Amniotic stem cell (primary cell): ENCODE measurements at places on chromosomes 13 and 19.
A peak's percentile ranks its signal among the peaks of the same experiment; 100 is the strongest.

DNA sequence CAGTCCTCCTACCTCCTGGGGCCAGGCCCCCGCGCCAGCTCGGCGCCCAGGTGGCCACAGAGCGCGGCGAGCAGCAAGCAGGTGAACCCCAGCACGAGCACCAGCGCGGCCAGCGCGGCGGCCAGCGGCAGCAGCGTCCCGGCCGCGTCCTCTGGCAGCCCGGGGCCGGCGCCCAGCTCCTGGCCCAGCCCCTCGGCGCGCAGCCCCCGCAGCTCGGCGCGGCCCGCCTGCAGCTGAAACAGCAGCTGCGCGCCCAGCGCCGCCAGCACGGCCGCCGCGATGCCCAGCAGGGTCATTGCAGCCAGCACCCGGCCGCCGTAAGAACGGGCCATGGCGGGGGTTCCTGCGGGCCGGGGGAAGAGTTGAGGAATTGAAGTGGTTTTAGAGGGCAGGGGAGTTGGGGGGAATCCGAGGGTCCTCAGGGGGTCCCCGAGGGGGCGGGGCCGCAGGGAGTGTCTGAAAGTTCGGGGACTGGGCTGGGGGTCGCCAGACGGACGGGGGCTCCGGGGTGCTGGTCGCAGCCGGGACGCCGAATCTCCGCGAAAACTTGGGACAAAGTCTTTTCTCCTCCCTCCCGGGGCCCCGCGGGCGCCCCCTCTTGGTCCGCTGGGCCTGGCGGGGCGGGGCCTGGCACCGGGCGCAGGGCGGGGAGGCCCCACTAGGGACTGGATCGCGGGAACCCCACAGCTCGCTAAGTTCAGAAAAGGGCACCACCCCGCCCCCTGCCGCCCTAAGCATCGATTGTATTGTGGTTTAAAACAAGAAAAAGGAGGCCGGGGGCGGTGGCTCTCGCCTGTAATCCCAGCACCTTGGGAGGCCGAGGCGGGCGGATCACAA, at the start of gene TMEM221:
TSS of gene TMEM221 (minus strand) at position 538 of the 837 bp plus-strand sequence. CDS start at position 332, 206 bp downstream.
- DNase-seq, result no peak

- no peak for DNase-seq
Measured at GRCh38 chr13:106262886-106263285, 272.6 kb downstream of the EFNB2 start.

DNA sequence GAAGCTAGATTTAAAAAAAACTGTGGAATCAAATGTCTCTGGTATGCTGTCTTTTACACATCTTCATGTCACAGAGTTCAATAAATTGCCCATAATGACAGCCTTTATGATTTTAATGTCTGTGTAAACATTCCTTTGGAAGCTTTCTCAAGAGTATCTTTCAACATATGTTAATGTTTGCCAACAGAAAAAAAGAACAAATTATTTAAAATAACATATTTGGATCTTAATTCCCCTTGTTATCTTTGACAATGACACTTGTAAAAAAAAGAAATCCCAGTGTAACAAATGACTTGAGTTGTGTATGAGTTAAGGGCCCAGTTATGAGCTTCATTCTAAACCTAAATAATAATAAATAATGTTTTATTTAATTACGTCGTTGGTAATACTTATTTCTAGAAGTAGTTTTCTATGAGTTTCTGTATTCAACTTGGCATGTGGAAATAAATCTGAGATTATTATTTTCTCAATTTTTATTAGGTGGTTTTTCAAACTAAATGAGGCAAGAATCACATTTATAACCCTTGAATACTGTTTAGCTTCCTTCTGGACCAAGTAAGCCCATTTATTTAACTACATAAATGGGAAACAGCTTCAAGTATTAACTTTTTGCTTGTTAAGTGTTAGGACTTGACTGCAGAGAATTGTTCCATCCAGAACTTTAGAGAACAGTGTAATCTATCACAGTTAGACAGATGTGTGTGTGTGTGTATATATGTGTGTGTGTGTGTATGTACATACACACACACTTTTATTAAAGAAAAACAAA, 182.1 kb downstream of the POSTN start:
- no peak for DNase-seq

DNA sequence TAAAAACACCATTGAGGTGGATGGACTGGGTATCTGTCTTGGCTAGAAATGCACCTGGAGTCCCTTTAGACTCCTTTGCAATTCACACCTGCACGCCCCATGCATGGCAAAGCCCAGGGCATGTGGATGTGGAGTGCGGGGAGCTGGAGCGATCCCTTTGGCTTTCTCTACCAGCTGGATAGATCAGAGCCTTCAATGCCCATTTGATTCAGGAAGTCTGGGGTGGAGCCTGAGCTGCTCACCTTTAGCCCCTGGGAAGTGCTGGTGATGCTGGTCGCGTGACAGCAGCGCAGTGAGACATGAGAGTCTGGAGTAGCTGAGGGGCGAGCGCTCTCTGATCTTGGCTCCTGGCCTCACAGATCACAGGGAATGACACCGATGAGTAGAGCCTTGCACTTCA, 4.8 kb upstream of the ZNF536 start:
- no peak for DNase-seq

- no peak for DNase-seq
Measured at GRCh38 chr19:41792513-41793413, 3.6 kb upstream of the CEACAM3 start.

- no peak for DNase-seq
Measured at GRCh38 chr19:5364674-5365073, 24.1 kb upstream of the PTPRS start.

GRCh38 chr13:46340631-46341111, 46.4 kb downstream of the RUBCNL start:
- no peak for DNase-seq

DNA sequence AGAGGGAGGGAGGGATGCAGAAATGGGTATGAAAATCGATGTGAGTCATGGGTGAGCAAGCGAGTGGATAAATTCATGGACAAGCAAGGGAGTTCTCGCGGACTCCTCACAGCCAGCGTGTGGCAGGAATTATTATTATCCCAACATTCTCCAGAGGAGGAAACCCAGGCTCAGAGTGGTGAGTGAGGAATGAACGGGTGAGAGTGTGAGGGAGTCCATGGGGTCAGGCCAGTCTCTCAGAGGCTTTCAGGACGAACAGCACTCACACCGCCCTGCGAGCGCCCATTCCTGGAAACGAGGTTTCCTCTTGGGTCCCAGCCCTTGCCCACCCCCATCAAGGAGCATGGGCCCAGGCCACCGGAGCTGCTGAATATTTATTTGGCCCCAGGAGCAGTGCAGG, 6.3 kb upstream of the DNAAF3 start:
- DNase-seq, result no peak

DNA sequence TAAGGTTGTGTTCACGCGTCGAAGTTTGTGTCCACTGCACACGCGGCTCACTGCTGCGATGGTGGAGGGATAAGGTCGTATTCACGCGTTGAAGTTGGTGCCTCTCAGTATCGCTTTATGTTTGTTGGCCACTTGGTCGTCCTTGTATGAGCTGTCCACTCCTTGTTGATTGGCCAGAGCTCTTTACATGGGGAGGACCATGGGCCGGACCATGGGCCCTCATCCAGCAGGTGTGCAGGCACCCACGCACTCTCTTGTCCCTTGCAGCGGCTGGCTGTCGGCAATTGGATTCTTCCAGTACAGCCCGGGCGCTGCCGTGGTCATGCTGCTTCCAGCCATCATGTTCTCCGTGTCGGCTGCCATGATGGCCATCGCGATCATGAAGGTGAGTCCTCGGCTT, 17.6 kb downstream of the ADAT3 start:
- DNase-seq, result no peak

DNA sequence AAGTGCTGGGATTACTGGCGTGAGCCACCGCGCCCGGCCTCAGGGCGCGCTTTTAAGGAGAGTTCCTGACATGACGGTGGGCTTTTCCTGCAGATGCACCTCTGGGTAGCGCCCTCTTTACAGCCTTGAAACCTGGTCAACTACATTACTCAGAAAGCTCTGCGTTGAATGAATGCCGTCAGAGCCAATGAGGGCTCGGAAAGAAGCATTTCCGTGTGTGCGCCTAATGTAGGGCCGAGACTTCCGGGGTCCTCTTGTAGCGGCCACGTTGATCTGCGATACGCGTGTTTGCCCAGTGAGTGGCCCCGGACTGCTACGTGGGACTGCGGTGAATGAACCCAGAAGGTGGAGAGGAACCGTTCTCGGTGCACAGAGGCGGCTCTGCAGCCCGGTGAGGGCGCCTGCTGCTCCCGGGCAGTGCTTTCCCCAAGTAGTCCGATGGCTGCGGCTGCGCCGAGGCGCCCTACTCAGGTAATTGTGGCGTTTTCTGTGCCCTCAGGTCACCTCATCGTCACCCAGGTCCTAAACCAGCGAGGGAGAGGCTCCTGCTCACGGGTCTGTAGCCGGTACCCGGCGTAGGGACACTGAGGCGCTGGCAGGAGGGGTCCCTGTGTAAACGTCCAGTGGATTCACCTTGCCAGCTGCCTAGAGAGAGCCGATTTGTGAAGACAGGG, 4.9 kb upstream of the ZNF552 start:
- peak; percentile 91 for DNase-seq

DNA sequence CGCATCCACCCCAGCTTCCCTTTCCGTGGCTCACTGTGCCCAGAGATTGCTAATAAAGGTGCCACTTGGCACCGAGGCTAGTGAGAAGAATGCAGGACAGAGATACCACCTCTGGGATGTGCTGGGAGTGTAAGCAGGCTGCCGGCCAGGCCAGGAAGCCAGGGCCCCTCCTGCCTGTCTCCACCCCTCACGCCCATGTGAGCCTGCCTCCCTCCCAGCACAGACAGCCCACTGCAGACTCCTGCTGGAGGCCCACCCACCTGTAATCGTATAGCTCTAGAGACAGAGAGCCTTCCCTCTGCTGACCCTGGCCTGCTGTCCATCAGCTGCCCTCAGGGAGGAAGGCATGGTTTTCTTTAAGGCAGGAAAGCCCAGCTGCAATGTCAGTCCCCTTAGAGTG, 13.9 kb downstream of the VSTM2B start:
- DNase-seq, result no peak

- DNase-seq, result no peak
Measured at GRCh38 chr19:4113398-4114088, 10.4 kb downstream of the MAP2K2 start.

DNA sequence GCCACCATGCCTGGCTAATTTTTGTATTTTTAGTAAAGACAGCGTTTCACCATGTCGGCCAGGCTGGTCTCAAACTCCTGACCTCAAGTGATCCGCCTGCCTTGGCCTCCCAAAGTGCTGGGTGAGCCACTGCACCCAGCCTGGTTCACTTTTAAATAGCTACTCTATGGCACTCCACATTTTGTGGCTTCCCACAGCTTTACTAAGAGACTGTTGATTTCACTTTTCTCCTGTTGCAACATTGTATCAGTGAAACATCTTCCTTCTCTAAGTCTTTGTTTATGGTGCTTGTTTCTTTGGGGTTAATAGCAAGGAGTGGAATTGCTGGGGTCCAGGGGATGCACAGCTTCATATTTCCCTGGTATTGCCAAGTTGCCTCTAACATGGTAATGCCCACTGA, 12.3 kb downstream of the TMEM38A start:
- DNase-seq, result no peak

- DNase-seq, result no peak
Measured at GRCh38 chr19:15564534-15565168, 50.4 kb upstream of the CYP4F8 start.

GRCh38 chr13:98384739-98385138, 192.2 kb downstream of the STK24 start:
- no peak for DNase-seq

DNA sequence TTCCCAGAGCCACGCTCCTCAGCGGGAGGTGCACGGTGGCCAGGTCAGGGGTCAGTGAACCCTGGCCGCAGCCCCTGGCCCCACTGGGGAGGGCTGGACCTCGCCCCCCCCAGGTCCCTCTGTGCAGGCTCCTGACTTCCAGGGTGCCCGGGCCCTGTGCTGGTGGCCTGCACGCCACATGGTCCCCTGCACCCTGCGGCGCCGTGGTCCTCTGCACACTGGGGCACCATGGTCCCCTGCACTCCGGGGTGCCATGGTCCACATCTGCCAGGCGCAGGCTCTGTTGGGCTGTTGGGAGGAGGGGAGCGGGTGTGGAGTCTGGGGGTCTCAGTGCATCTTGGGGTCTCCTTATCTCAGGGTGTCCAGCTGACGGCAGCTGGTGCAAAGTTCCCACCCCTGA, 23.3 kb upstream of the TMEM255B start:
- no peak for DNase-seq

DNA sequence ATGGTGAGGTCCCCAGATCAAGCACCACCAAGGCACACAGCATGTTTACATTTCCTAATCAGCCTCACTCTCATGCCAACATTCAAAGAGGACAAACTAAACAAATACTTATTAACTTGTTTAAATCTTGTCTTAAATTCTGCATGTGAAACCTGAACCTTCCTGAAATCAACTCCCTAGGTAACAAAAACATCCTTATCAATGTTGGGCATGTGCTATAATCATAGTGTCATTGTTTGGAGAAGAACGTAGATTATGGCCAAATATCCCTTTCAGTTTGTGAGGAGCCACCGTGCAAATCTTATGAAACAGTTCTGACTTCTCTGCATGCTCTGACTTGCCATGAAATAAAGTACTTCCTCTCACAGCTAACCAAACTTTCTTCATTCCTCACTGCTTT, 123.8 kb downstream of the NDFIP2 start:
- no peak for DNase-seq

- no peak for DNase-seq
Measured at GRCh38 chr13:34107806-34108205, 289.9 kb downstream of the RFC3 start.

DNA sequence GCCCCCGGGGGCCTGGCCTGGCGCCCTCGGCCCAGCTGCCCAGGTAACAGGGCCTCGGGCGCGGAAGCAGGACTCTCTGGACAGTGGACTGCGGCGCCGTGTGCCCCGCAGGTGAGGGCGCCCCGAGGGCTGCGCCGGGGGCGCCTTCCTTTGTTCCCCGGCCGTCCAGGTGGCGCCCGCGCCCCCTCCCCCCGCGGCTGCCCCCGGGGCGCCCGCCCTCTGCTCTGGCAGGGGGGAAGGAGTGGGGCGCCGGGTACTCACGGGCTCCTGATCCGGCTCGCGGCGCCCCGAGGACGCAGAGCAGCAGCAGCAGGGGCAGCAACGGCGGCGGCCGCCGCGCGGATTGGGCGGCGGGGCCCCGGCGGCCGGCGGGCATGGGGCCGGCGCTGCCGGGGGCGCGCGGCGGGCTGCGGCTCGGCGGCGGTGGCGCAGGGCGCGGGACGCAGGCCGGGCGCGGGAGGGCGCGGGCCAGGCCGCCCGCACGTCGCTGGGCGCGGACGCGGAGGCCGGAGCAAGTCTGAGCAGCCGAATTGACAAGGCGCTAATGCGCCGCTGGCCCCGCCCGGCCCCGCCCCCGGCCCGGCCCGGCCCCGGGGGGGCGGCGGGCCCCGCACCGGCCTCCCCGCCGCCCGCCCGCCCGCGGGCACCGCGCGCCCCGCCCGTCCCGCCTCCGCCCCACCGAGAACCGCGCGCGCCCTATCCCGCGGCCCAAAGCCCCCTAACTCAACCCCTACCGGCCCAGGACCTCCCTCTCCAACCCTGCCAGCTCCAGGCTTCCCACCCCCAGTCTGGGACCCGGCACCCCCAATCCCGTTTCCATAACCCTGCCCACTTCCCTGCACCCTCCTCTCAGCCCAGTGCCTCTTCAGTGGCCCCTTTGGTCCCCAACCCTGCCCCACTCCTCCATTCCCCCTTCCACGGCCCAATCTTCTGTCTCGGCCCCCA, at the start of gene CRLF1:
TSS of gene CRLF1 (minus strand) at position 519 of the 945 bp plus-strand sequence. CDS start at position 376, 143 bp downstream.
- no peak for DNase-seq

- no peak for DNase-seq
Measured at GRCh38 chr13:98223741-98224140, 46.7 kb upstream of the RNF113B start.

- no peak for DNase-seq
Measured at GRCh38 chr19:43651758-43652545, 12.3 kb upstream of the CADM4 start.
